Central memory CD4-positive, alpha-beta T cell (primary cell): ENCODE measurements at places on chromosomes 3 and 15.

DNA sequence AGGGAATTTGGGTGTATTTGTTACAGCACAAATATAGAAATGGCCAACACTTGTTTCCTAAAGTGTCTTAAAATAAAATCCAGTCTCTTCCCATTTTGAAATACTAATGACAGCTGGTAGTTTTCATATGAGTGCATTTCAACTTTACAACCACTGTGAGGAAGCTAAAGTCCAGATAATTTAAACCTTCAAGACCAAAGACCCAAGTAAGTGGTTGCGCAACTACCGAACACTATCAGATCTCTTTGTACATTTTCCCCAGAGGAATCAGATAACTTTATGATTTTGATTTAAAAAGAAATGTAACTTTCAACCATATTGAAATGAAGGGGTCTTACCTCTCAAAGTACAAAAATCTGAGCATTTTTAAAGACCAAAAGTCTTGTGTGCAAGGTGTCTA is 14.3 kb downstream of the BCL2L10 start:
- DNase-seq = no peak

DNA sequence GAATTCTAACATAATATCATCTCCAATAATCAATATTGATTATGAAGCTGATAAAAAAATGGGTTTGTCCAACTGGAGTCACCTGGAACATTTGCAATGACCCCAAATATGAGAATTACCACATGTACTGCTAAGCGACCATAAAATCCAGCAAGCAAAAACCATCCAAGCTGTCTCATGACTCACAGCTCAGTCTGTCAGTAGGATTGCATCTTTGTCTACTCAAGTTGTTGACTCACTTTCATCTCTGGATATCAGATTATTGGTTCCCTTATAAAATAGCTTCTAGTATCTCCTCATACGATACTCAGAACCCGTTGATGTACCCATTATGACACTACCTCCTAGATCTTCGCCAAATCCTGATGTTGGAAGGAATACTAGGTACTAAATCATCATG is 209.8 kb upstream of the ATP11B start:
- no peak for DNase-seq

DNA sequence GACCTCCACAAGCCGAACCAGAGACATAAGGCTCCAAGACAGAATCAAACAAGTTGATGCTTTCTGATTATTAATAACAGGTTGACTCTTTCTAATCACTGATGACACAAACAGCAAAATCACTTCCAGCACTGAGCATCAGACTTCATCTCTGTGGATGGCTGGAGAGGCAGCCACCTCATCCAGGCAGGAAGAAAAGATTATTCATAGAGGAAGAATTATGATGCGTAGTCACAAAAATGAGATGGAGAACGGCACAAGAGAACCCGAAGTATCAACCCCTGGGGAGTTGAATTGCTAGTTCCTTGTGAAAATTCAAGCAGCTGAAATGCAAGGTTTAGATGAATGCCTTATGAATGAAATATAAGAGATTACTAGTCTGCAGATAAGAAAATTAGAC is 49.9 kb upstream of the LMCD1 start:
- DNase-seq = no peak

GRCh38 chr15:68775671-68776476 is 44.8 kb downstream of the ANP32A start:
- DNase-seq = no peak

DNA sequence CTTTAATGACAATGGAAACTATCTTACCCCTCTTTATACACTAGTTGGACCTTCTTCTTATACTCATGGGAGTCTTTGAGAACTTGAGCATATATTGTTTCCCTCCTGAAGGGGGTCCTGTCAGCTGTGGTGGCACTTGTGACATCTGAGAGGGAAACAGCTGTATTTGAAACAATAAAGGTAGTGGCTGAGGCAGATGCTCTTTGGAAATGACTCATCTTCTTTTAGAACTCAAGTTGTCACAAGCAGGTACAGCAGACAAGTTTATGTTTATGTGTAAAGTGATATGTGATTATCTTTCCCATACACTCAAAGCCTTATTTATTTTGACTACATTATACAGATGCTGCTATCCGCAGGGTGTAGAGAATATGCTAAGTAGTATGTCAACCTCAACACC is 220.0 kb upstream of the GRM7 start:
- DNase-seq = no peak

DNA sequence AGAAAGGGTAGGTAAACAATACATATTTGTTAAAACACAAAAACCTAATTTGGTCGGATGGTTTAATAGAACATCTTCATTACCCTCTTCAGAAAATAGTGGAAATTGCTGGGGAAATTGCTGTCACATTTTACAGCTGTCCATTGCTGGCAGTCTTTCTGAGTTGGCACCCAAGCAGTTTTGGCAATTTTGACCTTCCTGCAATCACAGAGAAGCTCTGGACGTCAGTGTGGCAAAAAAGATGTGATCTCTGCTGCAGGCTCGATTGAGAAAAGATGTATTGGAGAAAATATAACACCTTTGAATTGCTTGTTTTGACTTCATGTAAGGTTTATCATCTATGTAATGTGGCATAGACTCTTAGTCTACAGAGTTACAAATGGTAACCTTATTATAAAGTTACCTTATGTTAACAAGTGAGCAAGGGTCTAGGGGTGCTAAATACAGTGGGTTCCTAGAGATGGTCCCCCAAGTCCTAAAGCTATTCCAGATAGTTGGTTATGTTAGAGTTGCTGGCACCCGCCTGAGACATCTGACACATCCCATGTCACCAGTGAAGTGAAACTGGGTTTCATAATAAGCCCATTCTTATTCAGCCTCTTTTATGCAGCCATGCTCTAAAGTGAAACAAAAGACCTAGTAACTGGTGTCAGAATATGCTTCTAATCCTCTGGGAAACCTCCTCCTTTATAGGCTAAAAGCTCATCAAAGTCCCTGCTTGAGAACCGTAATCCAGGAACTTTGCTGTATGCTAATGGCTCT is 14.0 kb downstream of the UBE2E1 start:
- DNase-seq = no peak

DNA sequence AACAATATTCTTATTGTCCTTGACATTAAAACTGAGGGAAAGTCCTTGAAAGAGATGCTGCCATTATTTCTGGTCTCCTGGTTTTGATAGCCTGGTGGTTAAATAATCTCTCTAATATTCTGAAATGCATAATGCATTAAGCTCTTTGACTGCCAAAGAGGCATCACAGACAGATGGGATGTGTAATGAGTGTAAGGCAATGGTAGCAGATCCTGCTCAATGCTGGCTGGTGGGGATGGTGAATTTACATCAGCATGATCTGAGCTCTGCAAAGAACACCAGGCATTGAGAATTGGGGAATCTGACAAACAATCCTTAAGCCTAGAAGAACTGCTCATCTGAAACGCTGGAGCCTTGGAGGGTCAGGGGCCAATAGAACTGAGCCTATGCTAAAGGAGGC is 528.6 kb upstream of the LMCD1 start:
- DNase-seq = no peak

DNA sequence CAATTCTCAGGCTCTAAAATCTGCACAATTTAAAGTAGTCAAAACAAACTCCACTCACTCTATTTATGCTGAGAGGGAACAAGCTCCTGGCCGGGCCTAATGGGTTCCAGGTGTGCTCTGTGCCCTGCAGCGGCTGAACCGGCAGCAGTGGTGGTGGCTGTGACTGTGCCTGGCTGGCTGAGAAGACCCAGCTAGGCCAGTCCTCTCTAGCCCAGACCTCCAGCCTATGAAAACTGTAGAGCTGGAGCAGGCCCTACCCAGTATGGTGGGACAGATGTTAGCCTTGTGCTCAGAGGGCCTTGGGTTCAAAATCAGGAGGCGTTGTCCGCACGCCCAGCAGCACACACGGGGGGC is 37.0 kb downstream of the EPHB3 start:
- no peak for DNase-seq

- no peak for DNase-seq
Measured at GRCh38 chr3:137796993-137797392, 32.9 kb downstream of the SOX14 start.

- no peak for DNase-seq
Measured at GRCh38 chr15:41096178-41096577, 19.9 kb downstream of the INO80 start.

GRCh38 chr3:149585401-149585726 is 72.5 kb downstream of the WWTR1 start:
- no peak for DNase-seq

DNA sequence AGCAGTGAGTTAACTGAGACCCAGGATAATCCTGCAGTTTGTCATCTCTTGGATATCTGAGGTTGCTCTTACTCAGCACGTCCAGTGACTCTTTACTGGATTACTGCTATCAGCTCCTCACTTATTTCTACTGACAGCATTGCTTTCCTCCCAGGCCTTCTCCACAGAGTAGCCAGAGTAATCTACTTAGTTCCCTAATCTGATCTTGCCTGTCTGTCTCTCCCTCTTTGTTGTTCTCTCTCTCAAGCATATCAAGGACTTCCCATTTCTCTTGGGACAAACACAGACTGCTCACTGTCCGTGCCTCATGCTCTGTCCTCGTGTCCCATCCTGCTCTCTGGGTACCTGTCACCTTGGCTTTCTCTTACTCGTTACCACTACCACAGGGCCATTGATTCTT is 376.2 kb downstream of the FEZF2 start:
- DNase-seq = no peak

DNA sequence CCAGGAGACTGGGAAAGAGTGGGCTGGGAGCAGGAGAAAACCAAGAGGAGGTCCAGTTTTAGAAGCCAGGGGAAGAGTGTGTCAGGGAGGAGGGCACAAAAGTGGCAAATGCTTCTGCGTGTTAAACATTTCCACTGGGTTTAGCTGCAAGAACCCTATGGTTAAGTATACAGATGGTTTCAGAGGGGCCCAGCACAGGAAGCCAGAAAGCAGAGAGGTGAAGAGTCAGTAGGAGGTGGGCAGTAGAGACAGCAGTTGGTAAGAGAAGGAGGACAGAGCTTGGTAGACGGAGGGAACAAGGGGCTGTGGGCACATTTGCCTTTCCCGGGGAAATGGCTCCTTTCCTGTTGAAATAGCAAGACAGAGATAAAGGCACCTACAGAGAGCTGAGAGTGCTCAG is 133.8 kb downstream of the EPHB1 start:
- DNase-seq = no peak

DNA sequence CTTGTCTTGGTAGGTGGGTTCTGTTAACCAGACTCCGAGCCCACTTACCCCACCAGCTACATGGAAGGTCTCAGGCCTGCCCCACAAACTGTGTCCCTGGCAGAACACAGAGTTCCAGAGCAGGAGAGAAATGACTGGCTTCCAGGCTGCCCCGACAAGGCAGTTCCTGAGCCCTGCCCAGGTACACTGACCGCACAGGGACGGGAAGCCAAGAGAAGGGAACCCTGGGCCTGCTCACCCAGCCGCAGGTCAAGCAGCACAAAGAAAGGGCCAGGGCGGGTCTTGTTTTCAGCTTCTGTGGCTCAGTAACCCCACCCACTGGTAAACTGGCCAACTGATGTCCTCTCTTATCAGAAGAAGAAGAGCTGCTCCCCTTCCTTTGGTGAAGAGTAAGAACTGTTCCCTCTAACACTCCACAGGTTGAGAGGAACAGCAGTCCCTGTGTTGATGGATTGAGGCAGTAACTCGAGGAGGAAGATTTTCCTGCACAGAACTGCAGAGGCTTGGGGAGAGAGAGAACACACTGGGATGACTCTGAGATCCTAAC is 68.4 kb downstream of the CRTC3 start:
- DNase-seq = no peak

DNA sequence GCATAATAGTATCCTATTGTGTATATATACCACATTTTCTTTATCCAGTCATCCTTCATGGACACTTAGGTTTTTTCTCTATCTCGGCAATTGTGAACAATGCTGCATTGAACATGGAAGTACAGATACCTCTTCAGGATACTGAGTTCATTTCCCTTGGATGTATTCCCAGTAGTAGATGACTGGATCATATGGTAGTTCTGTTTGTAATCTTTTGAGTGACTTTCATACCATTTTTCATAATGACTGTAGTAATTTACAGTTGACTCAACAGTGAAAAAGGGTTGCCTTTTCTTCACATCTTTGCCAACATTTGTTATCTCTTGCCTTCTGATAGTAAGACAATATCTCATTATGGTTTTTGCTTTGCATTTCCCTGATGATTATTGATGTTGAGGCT is 21.8 kb downstream of the MYH15 start:
- DNase-seq = no peak

- DNase-seq = no peak
Measured at GRCh38 chr3:170815340-170815739, 54.7 kb downstream of the RPL22L1 start.

- DNase-seq = no peak
Measured at GRCh38 chr15:84934942-84935729, 46.5 kb upstream of the PDE8A start.

GRCh38 chr15:68403161-68403941 is 28.6 kb downstream of the ITGA11 start:
- no peak for DNase-seq

DNA sequence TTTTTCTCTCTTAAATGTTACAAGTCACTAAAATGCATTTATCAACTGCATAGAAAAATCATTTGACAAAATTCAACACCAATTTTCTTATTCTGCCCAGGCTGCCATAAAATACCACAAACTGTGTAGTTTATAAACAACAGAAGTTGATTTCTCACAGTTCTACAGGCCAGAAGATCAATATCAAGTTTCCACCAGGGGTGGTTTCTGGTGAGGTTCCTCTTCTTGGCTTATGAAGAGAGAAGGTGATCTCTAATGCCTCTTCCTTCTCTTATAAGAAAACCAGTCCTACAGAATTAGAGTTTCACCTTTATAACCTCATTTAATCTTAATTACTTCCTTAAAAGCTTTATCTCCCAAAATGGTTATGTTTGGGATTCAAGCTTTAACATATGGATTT is 10.9 kb upstream of the CD200R1L start:
- no peak for DNase-seq

GRCh38 chr3:189794518-189794917 is 163.3 kb downstream of the TP63 start:
- DNase-seq = no peak

GRCh38 chr3:108877901-108878300 is 55.3 kb downstream of the TRAT1 start:
- DNase-seq = no peak

DNA sequence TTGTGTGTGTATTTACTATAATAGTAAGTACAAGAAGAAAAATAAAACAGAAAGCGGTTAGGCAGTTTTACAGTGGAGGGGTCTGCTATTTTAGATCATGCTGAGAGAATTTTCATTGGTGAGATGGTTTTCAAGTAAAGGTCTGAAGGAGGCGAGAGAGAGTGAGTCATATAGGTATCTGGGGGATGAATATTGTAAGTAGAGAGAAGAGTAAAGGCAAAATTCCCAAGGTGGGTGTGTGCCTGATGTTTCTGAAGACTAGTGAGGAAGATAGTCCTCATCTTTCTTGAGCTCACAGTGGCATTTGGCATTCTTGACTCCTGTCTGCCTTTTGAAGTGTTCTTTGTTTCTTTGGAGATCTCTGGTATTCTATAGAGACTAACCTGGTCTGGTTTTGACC is 38.6 kb downstream of the CRYBG3 start:
- no peak for DNase-seq

DNA sequence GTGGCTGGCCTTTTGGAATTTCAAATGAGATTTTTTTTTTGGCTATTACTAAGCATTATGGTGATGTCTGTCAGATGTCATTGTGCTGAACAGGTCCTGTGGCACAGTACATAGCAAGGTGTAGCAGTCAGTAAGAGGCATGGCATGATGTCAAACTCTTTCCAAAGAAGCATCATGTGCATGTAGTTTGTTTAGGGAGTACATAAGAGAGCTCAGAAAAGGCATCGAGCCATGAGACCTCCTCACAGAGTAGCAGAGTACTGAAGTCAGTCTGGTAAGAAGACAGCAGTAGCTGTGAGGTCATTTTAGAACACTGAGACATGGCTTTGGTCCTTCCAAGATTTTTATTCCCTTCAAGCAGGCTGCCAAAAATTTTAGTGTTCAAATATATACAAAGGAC is 134.9 kb upstream of the SPRED1 start:
- DNase-seq = no peak

- DNase-seq = peak; percentile 79
Measured at GRCh38 chr15:60563539-60564404, 84.8 kb upstream of the ICE2 start.
